ENCODE measurements at places on chromosomes 11 and 22. TPM values are rescaled to one million over a fixed set of nuclear protein-coding genes. Genes with fewer than 3 reads are reported as not detected.

DNA sequence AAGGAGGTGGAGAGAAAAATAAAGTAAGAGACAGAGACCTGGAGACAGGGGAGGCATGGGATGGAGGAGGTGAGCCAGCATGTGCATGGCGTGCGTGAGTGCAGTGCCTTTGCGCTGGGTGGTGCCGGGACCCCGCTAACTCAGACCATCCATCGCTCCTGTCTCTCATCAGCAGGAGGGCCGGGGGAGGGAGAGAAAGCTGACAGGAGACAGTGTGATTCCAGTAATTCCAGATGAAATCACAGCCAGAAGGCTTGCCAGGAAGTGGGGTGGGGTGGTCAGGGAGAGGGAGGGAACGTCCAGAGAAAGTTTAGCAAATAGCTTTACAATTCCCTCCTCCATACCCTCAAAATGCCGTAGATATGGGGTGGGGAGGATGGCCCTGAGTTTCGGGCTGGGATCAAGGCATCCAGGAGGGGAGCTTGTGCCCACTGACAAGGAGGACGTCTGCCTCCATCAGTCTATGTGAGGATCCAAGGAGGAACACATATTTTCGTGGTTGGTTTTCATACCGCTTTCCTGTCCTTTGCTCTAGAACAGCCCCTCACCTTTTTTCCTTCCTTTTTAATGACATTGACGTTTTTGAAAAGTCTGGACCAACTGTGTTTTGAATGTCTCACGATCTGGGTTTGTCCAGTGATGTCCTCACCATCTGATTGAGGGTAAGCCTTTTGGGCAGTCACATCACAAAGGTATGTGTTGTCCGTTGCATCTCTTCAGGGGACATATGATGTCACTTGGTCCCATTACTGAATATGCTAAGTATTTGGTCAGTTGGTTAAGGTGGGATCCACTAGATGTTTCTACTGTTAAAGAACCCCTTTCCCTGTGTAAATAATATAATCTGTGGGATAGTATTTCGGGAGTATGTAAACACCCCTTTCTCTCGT lies 567.3 kb downstream of the MIAT start:
- no peaks in the 10 kb centered on the region for H3K27me3 ChIP-seq
- no peak for DNase-seq
- no peak overlapping the region for H3K4me3 ChIP-seq
- no peaks in the 10 kb centered on the region for H3K4me1 ChIP-seq
- no peaks in the 10 kb centered on the region for H3K36me3 ChIP-seq

DNA sequence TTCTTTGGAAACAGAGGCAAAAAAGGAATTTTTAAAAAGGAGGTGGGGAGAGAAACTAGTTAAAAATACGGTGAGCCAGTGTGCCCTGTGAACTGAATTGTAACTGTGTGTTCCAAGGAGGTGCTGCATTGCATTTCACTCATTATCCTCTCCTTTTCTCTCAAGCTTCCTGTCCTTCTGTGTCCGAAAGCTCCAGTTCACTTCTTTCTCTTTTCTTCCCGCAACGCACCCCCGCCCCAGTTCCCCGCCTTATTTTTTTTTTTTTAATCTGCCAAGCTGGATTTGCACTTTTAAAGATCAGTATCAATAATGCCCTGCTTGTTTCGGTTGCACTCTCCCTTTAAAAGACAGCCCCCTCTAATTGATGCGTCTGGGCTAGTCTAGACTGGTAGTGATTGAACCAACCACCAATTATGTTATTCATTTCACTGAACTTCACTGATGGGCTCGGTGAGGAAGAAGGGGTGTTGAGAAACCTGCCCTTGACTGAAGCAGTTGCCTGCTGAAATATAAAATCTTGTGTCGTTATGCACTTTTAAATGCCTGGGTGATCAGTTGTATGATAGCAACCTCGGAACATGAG lies 18.5 kb downstream of the BLID start:
- H3K4me3 ChIP-seq, result no peak overlapping the region
- DNase-seq, result no peak
- H3K36me3 ChIP-seq, result no peaks in the 10 kb centered on the region
- H3K4me1 ChIP-seq, result peaks cover 2% of the 10 kb centered on the region
- H3K27me3 ChIP-seq, result no peaks in the 10 kb centered on the region

GRCh38 chr11:14423633-14424032 lies 64.7 kb upstream of the RRAS2 start:
- H3K27ac ChIP-seq, result no peak overlapping the region
- peaks cover 3% of the 10 kb centered on the region for H3K4me1 ChIP-seq
- no peaks in the 10 kb centered on the region for H3K36me3 ChIP-seq
- no peak for DNase-seq
- H3K27me3 ChIP-seq, result no peaks in the 10 kb centered on the region

GRCh38 chr11:70040869-70041501 lies 37.1 kb upstream of the ANO1 start:
- H3K4me3 ChIP-seq, result no peak overlapping the region
- H3K4me1 ChIP-seq, result no peaks in the 10 kb centered on the region
- H3K36me3 ChIP-seq, result peaks cover 17% of the 10 kb centered on the region
- H3K27ac ChIP-seq, result no peak overlapping the region

GRCh38 chr11:107550304-107550703 lies 15.2 kb downstream of the ALKBH8 start:
- DNase-seq, result no peak
- no peak overlapping the region for H3K27ac ChIP-seq
- no peak overlapping the region for H3K4me3 ChIP-seq
- H3K27me3 ChIP-seq, result no peaks in the 10 kb centered on the region
- H3K36me3 ChIP-seq, result peaks cover 33% of the 10 kb centered on the region

DNA sequence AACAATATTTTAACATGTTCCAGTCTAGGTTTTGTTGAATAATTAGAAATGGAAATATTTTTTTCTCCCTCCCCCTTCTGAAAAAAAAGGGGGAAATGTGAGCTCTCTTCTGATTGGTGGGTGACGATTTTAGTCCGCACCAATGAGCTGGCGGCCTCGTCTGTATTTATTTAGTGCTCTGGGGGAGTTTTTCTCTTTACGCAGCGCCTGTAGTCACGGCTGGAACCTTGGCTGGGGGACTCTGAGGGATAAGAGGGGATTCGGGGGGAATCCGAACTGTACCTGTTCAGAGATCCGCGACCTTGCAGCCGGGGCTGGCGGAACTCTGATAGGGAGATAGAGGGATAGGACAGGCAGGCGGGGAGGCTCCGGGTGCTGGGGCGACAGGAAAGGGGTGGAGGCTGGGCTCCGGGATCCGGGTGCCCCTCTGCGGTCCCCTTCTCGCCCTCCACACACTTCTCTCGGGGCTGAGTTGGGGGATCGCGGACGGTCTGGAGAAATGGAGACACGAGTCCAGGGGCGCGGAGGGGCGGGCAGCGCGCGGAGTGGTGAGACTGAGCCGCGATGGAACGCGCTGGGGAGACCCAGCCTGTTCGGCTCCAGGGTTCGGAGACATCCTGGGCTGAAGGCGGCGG lies 99.7 kb upstream of the HSD17B12 start:
- no peaks in the 10 kb centered on the region for H3K4me1 ChIP-seq
- no peak overlapping the region for H3K27ac ChIP-seq
- no peaks in the 10 kb centered on the region for H3K36me3 ChIP-seq
- H3K4me3 ChIP-seq, result peak overlapping the region; percentile 92

GRCh38 chr11:4851033-4851432 lies 2.0 kb upstream of the OR51S1 start:
- H3K4me3 ChIP-seq, result no peak overlapping the region
- H3K27me3 ChIP-seq, result no peaks in the 10 kb centered on the region
- DNase-seq, result no peak
- H3K27ac ChIP-seq, result no peak overlapping the region
- no peaks in the 10 kb centered on the region for H3K4me1 ChIP-seq

GRCh38 chr22:41290262-41291221 lies 4.6 kb upstream of the RANGAP1 start:
- peak overlapping the region; percentile 87 for H3K27ac ChIP-seq
- H3K36me3 ChIP-seq, result peaks cover 4% of the 10 kb centered on the region
- peaks cover 6% of the 10 kb centered on the region for H3K4me1 ChIP-seq
- no peaks in the 10 kb centered on the region for H3K27me3 ChIP-seq
- peak overlapping the region; percentile 39 for H3K4me3 ChIP-seq
- peak; percentile 50 for DNase-seq

DNA sequence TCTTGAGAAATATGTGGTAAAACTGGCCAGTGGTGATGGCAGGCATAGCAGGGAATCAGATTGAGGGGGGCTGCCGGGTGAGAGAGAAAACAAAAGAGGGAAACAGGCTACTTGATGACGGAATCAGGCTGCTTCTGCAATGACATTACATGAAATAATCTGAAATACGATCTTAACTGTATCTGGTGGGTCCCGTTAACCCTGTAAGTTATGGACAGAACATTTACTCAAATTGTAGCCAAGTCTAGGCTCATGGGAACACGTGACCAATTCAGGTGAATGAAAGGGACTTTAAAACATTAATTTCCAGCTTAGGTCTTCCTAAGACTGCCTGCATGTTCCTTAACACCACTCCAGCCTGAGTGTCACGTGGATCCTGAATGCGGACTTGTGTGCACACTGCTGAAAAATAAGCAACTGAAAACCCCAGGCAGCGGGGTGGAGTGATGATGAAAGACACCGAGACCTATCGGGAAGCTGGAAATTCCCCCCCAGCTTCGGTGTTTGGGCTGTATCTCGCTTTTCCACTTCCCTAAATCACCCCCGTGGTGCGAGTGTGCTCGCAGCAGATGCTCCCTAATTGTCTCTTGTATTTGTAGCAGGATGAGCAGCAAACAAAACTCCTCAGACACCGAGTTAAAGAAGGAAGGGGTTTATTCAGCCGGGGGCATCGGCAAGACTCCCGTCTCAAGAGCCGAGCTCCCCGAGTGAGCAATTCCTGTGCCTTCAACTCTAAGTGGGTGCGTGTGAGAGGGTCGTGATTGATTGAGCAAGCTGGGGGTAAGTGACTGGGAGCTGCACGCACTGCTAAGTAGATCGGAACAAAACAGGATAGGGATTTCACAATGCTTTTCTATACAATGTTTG lies 145.0 kb upstream of the GRK3 start:
- peaks cover 3% of the 10 kb centered on the region for H3K4me1 ChIP-seq
- no peak for DNase-seq
- H3K27me3 ChIP-seq, result peaks cover 14% of the 10 kb centered on the region
- H3K36me3 ChIP-seq, result no peaks in the 10 kb centered on the region
- H3K27ac ChIP-seq, result no peak overlapping the region

DNA sequence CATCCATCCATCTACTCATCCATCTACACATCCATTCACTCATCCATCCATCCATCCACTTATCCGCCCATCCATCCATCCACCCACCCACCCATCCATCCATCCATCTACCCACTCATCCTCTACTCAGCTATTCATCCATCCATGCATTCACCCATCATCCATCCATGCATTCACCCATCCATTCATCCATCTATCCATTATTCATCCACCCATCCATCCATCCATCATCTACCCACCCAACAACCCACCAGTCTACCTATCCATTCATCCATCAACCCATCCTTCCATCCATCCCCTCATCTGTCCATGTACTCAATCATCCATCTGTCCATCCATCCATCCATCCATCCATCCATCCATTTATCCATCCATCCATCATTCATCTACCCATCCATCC lies 972.7 kb downstream of the BRD1 start:
- H3K4me1 ChIP-seq, result no peaks in the 10 kb centered on the region
- no peak for DNase-seq
- no peak overlapping the region for H3K4me3 ChIP-seq
- no peak overlapping the region for H3K27ac ChIP-seq

DNA sequence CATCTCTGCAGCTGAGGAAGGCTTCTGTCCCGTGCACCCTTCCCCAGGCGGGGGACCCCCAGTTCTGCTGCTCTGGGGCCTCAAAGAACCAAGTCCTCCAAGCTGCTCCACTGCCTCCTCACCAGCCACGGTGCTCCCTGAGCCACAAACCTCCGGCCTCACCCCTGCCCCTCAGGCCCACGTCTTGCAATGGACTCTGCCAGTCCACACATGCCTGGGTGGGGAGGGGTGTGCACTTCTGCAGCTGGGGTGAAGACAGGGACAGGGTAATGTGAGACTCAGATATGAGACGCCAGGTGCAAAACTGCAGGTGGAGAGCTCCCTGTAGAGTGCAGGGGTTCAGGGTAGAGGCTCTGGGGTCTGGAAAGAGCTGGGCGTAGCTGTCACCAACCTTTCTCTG lies 3.2 kb upstream of the PTDSS2 start:
- no peak overlapping the region for H3K4me3 ChIP-seq
- H3K27me3 ChIP-seq, result no peaks in the 10 kb centered on the region
- DNase-seq, result no peak
- H3K27ac ChIP-seq, result no peak overlapping the region
- H3K36me3 ChIP-seq, result no peaks in the 10 kb centered on the region

GRCh38 chr22:30882184-30882717 lies 86.3 kb downstream of the MORC2 start:
- no peaks in the 10 kb centered on the region for H3K27me3 ChIP-seq
- H3K36me3 ChIP-seq, result no peaks in the 10 kb centered on the region
- no peak overlapping the region for H3K27ac ChIP-seq
- DNase-seq, result no peak
- no peaks in the 10 kb centered on the region for H3K4me1 ChIP-seq

GRCh38 chr11:34481307-34481706 lies 32.3 kb downstream of the ELF5 start:
- DNase-seq, result no peak
- no peaks in the 10 kb centered on the region for H3K27me3 ChIP-seq
- no peaks in the 10 kb centered on the region for H3K4me1 ChIP-seq

GRCh38 chr11:111297696-111298095 lies 650 bp upstream of the POU2AF3 start:
- H3K27ac ChIP-seq, result no peak overlapping the region
- DNase-seq, result peak; percentile 45
- peaks cover 2% of the 10 kb centered on the region for H3K4me1 ChIP-seq
- H3K4me3 ChIP-seq, result no peak overlapping the region

GRCh38 chr11:14374922-14375830 lies 16.2 kb upstream of the RRAS2 start:
- H3K4me1 ChIP-seq, result peaks cover 2% of the 10 kb centered on the region
- H3K27me3 ChIP-seq, result no peaks in the 10 kb centered on the region
- no peaks in the 10 kb centered on the region for H3K36me3 ChIP-seq
- peak; percentile 55 for DNase-seq

DNA sequence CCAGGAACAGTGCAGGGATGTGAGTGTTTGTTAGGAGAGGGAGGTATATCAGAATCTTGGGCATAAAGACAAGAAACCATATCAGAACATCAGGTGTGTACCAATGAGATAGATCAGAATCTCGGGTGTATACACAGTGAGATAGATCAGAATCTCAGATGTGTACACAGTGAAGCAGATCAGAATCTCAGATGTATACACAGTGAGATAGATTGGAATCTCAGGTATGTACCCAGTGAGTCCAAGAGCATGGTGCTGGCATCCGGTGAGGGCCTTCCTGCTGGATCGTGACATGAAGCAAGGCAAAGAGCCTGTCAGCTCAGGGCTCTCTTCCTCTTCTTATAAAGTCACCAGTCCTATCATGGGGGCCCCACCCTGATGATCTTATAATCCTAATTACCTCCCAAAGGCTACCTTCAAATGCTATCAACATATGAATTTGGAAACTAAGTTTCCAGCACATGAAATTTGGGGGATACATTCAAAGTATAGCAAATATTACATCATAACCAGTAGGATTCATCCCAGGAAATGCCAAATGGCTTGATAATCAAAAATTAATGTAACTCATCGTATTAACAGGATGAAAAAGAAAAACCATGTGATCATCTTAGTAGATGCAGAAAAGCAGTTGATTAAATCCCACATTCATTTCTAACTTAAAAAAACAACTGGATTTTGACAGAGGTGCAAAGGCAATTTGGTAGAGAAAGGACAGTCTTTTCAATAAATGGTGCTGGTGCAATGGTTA lies 28.6 kb downstream of the PPARA start:
- H3K4me1 ChIP-seq, result no peaks in the 10 kb centered on the region
- H3K36me3 ChIP-seq, result peaks cover 21% of the 10 kb centered on the region
- no peak overlapping the region for H3K4me3 ChIP-seq

EFCAB6 gene
- total RNA-seq, result 0.31 TPM

PRRG4 gene
- 1.2 TPM for total RNA-seq

MRGPRX4 gene
- total RNA-seq, result not detected

APOA1 gene
- 0.79 TPM for total RNA-seq

ELMOD1 gene
- 0.61 TPM for total RNA-seq

PKDREJ gene
- 0.09 TPM for total RNA-seq

PDGFD gene
- total RNA-seq, result 1.7 TPM

GLB1L2 gene
- total RNA-seq, result 2.4 TPM
